ENCODE measurements at places on chromosomes 4 and X.

GRCh38 chr4:128675083-128675482, 134.4 kb upstream of the JADE1 start:
- no peak for DNase-seq

DNA sequence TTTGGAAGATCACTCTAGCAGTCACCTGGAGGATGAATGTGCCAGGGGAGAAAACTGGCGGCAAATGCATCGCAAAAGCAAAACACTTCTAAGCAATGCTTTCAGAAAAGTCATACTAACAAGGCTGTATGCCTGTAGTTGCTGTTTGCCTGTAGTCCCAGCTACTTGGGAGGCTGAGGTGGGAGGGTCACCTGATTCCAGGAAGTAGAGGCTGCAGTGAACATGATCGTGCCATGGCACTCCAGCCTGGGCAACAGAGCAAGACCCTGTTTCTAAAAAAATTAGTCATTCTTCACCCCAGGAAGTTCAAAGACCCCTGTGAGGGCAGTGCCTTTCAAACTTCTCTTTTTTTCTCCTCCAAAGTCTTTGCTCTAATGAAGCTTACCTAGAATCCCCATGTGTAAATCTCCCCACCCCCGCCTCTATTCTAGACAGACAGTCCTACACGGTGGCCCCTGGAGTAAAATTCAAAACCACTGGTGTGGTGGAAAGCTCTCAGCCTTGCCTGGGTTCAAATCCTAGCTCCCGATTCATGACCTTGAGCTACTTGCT, 5.5 kb downstream of the SOWAHD start:
- DNase-seq = no peak

DNA sequence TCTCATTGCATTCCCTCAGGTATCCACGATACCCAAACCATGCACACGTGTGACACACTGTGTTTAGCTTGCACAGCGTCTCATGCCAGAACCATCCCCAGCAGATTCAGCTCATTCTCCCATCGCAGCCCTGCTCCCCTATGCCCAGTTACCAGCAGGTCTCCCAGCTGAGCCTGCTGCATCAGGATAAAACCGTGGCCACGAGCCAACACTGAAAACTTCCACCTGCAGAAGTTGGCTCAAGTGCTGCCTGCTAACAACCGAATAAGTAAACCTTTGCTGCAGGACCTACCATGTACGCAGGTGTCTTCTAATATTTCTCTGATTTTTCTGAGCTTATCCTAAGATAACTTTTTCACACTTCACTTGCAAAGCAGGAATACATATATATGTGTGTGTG, 120.4 kb upstream of the STS start:
- DNase-seq = no peak

- no peak for DNase-seq
Measured at GRCh38 chrX:9542761-9543111, 77.9 kb downstream of the TBL1X start.

DNA sequence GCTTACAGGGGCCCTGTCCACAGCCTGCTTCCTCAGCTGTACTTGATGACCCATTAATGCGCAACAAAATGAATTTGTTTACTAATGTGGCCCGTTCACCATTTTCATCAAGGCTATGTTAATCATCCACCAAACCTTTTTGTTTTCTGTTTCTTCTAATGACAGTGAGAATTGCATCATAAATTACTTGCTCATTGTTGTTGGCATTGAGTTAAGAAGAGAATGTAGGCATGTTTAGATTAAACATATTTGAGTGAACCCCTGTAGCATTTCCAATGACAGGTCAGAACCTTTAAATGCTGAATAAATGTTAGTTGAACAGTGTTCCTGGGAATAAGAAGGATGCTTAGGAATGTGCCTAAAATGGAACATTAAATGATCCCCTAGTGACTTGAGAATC, 183.4 kb downstream of the SPRY1 start:
- DNase-seq = no peak

DNA sequence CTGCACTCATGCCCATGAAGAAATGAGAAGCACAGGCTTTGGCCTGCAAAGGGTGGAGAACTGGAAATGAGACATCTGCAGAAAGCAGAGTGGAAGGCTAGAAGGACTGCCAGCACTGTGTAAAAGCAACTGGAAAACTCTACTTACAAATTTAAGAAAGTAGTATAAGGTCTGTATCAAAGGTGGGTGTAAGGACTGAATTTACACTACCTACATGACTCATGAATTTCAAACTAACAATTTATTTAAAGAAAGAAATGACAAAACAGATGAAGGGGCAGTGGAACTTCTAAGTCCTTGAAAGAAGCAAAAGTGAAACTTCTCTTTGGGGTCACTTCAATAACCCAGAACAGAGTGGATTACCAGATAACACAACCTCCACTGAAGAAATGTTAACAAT, 71.2 kb downstream of the SLC10A7 start:
- no peak for DNase-seq

DNA sequence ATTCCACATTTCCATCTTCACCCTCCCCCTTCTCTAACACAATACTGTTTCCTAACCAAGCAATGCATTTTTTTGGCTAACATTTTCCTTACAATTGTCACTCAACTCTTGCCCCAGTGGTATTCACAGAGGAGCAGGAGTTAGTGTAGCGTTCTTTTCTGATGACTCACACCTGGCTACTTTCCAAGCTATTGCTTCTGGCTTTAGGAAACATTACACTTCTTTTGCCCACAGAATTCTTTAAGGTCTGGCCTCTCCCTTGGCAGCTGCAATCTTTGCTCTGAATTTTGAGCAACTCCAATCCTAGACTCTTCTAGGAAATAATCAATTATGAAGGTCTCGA, 27.5 kb upstream of the PDGFC start:
- DNase-seq = no peak

GRCh38 chr4:39133623-39134022, 48.7 kb upstream of the WDR19 start:
- DNase-seq = no peak

Data from stimulated activated CD4-positive, alpha-beta T cell treated with anti-CD3 and anti-CD28 coated beads, Interleukin-1b, Interleukin-23, amount 100 ng/mL, for 24 hours (primary cell).